ENCODE measurements at places on chromosomes 11 and 22.

DNA sequence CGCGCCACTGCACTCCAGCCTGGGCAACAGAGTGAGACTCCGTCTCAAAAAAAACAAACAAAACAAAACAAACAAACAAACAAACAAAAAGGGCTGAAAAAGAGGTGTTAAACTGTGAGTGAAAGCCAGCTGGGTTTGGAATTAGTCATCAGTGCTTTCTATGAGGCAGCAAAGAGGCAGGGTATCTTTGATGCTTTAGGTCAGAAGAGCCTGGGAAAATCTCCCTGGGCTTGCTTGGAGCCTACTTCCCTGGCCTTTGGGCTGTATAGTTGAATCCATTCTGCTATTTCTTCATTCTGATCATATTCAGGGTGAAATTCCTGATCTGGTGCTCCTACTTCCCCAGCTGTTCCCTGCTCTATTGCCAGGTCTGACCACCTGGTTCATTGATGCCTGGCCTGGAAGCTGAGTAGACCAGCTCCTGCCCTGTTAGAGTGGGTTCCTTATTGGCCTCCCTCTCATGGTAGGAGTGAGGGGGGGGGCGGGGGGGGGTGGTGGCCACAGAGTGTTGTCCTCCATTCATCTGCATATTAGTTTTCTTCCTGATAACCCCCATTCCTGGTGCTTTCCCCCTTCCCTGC lies 65.6 kb downstream of the INSC start:
- no peak for DNase-seq

GRCh38 chr11:41309111-41309522 lies 150.3 kb downstream of the LRRC4C start:
- DNase-seq, result no peak

- no peak for DNase-seq
Observed at GRCh38 chr11:134951305-134951700, 539.3 kb upstream of the B3GAT1 start.

GRCh38 chr11:833114-833791 lies 501 bp downstream of the CD151 start:
- DNase-seq, result no peak

- DNase-seq, result no peak
Observed at GRCh38 chr11:57493507-57494503, 21.7 kb downstream of the SLC43A1 start.

GRCh38 chr11:116446048-116446941 lies 326.5 kb downstream of the BUD13 start:
- no peak for DNase-seq

- no peak for DNase-seq
Observed at GRCh38 chr11:23314162-23314561, 453.9 kb upstream of the CCDC179 start.

DNA sequence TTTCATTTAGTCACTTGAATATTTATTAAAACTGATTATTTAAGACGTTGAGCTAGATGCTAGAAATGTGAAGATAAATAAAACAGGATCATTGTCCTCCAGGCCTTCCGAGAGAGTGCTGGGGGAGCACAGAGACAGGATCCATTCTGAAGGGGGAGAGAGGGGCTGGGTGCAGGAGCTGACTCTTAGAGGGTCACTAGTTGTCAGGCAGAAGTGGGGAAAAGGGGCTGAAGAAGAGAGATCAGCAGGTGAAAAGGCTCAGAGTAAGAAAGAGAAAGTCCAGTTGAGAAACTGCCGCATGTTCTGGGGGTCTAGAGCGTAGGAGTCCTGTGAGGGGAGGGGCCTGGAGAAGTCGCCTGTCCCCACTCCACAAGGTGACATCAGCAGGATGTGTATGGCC lies 206.2 kb upstream of the SNX19 start:
- no peak for DNase-seq

GRCh38 chr22:50403701-50404101 lies 60.6 kb downstream of the PPP6R2 start:
- DNase-seq, result no peak

- DNase-seq, result no peak
Observed at GRCh38 chr22:32042924-32043323, at the start of gene SLC5A1. SLC5A1 (plus strand) TSS chr22:32043261; CDS start chr22:32043282, 21 bp downstream.

GRCh38 chr11:23555085-23555484 lies 694.8 kb upstream of the CCDC179 start:
- no peak for DNase-seq

DNA sequence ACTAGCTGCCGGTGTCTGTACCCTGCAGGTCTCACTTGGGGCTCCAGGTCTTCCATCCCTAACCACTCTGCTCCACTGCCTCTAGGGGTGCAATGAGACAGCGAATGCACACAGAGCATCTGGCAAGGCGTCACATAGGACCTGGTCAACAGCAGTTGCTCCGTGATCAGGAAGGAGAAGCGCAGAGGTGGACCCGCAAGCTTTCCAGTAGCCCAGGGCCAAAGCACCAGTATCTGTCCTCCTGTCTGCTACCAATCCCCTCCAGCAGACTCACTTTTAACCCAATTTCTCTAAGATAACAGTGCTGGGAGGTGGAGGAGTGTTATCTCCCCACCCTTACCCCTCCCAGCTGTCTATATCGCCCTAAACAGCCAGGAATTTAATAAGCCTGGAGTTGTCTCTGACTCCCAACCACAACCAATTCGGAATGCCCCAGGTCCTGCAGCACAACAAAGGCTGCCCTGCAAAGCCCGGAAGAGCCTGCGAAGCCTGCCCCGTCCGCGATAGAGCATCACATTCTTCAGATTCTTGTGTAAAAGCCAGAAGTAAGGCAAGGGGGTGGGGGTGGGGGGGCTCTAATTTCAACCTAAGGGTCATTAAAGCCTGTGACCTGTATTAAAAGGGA lies 19.3 kb downstream of the MYH9 start:
- peak; percentile 47 for DNase-seq

GRCh38 chr11:34308913-34309585 lies 48.8 kb downstream of the ABTB2 start:
- DNase-seq, result no peak

DNA sequence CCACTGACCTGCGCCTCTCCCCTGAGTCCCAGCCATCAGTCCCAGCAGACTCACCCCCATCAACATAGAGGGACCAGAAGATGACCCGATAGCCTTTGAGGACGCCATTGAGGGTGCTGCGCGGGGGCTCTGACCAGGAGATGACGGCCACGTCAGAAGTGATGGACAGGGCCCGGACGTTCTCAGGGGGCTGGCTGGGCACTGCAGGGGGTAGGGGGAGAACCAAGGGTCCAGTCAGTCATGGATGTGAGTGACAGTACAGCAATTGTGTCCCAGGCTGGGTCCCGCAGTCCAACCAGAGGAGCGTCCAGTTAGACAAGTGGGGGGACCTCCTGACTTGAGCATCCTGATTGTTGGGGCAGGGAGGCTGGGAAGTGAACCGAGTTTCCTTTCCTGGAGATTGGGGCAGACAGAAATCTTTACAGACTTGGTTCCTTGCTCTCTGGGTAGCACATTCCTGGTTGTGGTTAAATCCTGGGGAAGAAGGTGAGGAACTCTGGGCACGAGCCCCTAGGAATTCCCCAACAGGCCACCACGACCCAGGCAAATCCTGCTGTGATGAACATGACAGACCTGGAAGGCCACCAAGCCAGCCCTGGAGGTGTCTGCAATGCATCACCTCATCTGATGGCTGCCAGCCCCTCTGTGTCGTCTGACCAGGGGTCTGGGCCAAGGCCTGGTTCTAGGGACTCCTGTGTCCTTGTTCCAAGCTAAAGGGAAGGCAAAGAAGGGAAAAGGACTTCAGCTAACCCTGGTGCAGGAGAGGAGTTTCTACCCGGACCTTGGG lies 133.9 kb downstream of the CEP164 start:
- DNase-seq, result no peak

DNA sequence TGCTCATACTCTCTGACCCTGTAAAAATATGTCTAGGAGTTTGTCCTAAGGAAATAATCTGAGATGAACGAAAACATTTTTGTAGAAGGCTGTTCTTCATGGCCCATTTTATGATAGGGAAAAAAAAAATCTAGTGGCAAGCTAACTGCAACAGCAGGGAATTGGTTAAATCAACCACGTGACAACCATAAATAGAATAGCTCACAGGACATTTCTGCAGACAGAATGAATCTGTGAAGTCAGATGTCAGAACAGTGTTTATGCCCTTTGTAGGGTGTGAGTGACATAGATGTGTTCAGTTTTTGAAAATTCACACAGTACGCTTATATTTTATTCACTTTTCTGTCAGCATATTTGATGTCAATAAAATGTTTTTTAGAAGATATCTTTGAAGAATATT lies 16.1 kb downstream of the ARHGAP1 start:
- no peak for DNase-seq

DNA sequence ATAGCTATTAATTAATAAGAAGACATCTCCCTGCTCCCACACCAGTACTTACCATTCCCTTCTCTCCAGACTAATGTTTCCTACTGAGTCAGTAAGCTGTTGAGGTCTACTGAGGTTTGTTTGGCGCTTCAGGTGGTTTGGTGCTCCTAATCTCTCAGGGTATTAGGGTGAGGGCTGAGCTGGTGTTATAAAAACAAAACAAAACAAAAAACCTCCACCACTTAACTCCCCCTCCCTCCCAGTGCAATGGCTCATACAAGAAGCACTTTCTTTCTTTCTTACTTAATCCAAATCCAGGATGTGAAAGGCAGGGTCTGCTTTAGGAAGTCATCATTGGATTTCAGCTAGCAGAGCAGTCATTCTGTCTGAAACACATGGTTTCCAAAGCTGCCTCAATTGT lies 15.3 kb downstream of the CSTPP1 start:
- DNase-seq, result no peak

- no peak for DNase-seq
Observed at GRCh38 chr11:47425611-47426010, 628 bp downstream of the PSMC3 start.

DNA sequence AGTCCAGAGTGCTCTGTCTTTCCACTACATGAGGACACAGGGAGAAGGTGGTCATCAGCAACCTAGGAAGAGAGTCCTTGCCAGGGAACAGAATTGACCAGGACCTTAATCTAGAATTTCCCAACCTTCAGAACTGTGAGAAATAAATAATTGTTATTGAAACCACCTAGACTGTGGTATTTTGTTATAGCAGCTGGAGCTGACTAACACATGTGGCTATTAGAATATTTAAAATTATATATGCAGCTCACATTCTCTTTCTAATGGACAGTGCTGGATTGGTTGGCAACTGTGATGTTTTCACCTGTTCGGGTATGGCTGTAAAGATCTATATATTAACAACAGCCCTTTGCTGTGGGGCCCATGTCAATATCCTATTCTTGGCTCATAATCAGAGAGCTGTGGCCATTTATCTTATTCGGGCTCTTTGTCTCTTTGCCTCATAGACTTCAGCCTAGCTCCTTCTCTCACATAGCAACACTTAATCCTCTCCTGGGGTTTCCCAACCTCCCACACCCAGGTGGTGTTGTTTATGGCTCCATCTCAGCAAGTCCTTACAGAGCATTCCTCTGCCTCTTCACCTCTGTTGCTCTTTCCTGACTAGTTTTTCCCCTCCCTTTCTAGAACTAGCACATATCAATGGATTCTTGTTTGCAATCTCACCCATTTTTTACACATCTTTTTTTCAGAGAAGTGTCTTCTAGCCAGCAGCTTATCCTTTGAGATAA lies 46.4 kb upstream of the AMOTL1 start:
- DNase-seq, result no peak

DNA sequence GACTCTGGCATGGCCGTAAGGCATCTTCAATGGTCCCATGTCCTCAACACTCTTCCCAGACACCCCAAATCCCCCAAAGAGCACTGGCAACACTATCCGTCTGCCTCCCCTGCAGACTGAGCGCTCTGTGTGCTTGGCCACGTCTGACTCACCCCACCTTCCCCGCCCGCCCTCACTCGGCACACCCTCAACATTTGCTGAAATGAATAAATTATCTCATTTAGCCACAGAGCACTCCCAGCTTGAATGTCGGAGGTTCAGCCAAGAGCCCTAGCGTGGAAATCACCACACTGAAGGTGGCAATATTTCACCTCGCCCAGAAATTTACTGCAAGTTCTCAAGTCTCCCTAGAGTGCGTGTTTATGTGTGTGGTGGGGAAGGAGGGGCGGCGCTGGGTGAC lies 46.6 kb upstream of the TCF20 start:
- DNase-seq, result peak; percentile 44

DNA sequence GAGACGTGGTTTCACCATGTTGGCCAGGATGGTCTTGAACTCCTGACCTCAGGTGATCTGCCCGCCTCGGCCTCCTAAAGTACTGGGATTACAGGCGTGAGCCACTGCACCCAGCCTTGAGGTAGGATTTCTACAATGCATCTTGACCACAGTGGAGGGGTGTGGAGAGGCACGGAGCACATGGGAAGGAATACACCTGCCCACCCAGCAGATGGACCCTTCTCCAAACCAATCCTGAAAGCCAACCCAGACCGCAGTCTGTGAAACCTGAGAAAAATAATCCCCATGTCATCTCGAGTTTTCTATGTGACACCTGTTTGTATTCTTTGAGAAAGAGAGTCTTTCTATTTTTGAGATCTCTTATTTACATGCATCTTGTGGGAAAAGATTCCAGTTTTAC lies 32.5 kb downstream of the LGR4 start:
- no peak for DNase-seq

- no peak for DNase-seq
Observed at GRCh38 chr11:120098503-120099020, 39.4 kb downstream of the TRIM29 start.

DNA sequence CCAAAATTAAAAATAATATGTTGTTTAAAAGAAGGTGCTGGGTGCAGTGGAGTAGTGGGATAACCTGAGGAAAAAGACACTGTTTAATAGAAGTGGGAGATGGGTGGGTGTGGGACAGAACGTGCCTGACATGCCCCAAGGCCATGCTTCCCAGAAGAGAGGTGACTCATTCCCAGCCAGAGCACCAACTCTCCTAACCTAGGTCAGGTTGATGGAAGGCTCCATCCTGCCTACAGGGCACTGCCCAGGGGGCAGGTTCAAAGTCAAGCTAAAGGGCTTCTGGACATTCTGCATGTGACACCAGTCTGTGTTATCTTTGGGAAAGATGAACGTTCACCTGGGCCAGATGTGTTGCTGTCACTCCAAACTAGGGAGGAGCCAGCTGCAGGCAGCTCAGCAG lies 453.1 kb downstream of the SOX6 start:
- DNase-seq, result no peak

GRCh38 chr22:49815641-49816091 lies 12.0 kb downstream of the BRD1 start:
- no peak for DNase-seq

GRCh38 chr11:43547430-43547831 lies 133.1 kb upstream of the HSD17B12 start:
- no peak for DNase-seq

- no peak for DNase-seq
Observed at GRCh38 chr11:66728038-66728692, 851 bp downstream of the SPTBN2 start.

- DNase-seq, result peak; percentile 30
Observed at GRCh38 chr11:36292311-36292722, 3.1 kb upstream of the COMMD9 start.

- DNase-seq, result no peak
Observed at GRCh38 chr22:28791841-28792490, 8.4 kb downstream of the XBP1 start.

GRCh38 chr11:31114442-31114841 lies 255.1 kb downstream of the DCDC1 start:
- no peak for DNase-seq

DNA sequence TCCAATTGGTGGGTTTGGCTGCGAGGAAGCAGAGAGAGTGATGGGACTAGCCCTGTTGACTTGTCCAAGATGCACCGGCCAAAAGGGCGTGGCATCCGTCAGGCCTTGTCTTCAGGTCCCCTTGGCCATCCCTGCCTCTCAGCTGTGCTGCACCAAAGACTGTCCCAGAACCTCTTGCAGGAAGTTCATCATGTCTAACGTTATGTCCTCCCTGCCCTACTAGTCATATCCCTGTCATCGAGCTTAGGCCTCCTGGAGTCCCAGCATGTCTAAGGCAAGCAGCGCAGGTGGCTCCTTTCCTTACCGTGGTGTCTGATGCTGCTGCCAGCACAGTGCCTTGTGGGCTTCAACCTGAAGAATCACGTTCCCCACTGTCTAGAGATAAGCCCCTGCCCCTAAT lies 51.2 kb downstream of the NECTIN1 start:
- DNase-seq, result no peak

Data from stimulated activated CD4-positive, alpha-beta T cell treated with anti-CD3 and anti-CD28 coated beads, Interleukin-12 subunit alpha, Interleukin-12 subunit beta, amount 100 ng/mL, for 48 hours (primary cell).